ENCODE measurements at places on chromosomes 7 and 10.

DNA sequence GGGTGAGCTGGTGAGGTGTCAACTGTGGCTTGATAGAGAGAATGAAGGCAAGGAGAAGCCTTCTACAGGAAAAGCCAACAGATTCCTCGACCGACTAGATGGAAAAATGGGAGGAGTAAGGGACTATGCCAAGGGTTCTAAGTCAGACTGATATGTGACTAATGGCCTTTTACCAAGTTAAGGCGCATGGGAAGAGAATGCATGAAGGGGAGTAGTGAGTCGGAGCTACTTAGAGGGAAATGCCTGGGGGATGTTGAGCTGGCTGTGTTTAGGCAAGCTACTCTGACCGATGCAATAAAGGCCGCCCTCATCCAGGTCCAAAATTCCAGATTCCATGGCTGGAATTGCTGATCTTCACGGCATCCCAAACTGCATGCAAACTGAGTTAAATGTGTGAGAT lies 48.2 kb downstream of the APBB1IP start:
- no peak for DNase-seq

- DNase-seq = no peak
These were observed 57.1 kb upstream of the KCTD7 start for GRCh38 chr7:66571568-66571967.

- no peak for DNase-seq
These were observed 84.0 kb upstream of the C1GALT1 start for GRCh38 chr7:7098280-7098818.

DNA sequence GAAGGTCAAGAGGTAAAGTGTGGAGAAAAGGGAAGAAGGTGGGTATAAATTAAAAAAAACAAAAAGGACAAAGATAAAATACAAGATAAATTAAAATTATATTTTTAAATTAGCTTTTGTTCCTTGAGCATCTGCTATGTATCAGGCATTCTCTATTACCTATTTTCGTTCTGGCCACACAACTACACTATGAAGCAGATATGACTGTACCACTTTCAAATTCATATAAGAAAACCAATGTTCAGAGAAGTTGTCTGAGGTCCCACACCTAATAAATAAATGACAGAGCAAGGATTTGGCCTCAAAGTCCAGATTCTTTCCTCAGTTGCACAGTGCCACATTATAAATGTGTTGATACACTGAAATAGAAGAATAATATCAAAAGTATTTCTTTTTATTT lies 103.8 kb upstream of the PCDH15 start:
- no peak for DNase-seq

GRCh38 chr10:6269953-6270867 lies 67.5 kb downstream of the PFKFB3 start:
- peak; percentile 37 for DNase-seq

DNA sequence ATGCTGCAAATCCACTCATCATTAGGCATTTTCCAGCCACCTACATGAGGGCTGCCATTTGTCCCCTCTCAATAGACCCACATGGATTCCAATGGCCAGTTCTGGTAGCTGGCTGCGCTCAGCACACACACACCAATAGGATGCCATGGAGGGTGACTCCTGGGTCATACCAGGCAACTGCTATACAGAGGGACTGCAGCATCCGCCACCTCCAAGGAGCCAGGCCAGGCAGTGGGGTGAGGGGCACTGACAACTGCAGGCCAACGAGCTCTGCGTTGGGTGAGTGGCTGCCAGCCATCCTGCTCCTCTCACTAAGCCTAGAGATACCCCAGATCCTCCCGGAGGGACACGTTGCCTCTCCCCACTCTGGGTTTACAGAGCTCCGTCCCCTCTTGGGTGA lies 118.8 kb upstream of the NANOS1 start:
- DNase-seq = no peak

- DNase-seq = no peak
These were observed 13.1 kb downstream of the LHFPL3 start for GRCh38 chr7:104341546-104341945.

DNA sequence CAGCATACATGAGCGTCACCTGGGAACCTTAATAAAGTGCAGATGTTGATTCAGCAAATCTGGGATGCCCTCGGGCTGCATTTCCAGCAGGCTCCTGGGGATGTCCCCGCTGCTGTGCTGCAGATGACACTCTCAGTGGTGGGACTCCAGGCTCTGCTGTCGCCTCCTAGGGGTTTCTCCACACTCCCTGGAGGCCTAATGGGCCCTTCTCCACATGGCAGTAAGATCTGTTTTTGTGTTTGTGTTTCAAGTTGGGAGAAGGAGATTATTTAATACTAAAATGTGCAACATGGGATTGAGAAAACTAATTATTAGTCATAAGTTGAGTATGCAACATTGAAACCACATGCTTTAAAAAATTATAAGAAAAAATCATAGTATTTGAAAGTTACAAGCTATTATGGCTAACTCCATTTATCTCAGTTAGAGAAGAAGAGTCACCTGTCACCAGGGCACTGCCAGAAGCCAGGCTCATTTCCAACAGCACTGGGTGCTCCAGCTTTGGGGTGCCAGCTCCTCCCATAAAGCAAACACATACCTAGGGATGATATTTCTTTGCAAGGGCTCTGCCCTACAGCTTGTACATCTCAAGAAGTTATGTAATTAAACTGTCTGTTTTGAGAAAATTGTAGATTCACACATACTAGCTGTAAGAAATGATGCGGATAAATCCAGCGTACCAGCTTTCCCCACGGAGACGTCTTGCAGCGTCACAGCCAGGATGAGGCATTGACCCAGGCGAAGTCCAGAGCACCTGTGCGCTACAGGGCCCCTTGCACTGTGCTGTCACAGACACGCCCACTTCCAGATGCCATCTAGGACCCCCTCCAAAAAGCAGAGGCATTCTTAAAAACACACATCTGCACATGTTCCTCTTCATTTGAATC lies 106.4 kb downstream of the EGFR start:
- no peak for DNase-seq

- DNase-seq = no peak
These were observed 180.5 kb upstream of the AOAH start for GRCh38 chr7:36904802-36905201.

- DNase-seq = no peak
These were observed 263.6 kb downstream of the ACTR3B start for GRCh38 chr7:153023194-153023592.

- no peak for DNase-seq
These were observed 10.5 kb upstream of the ANKRD61 start for GRCh38 chr7:6020371-6021286.

- no peak for DNase-seq
These were observed 4.9 kb downstream of the PKD2L1 start for GRCh38 chr10:100325158-100325557.

DNA sequence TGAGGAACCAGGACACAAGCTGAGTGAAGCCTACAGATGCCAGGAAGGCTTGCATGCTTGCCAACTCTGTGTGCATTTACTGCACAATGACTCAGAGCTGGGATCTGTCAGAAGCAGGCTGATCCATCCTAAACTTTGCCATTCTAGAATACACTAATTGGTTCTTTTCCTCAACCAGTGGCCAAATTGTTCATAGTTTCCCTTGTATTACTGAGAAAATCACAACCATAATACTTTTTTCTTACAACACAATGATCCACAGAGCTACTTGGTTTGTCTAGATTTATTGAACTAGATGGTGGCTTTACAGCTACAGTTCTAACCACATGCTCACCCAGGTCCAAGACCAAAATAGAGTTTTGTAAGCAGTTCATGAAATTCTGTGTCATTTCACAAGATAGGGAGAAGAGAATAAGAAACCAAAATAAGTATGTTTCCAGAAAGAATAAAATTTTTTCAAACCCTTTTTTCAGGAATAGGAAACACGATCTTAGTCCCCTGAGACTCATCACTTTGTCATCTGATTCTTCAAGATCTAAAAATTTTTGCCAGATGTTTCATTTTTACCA lies 21.0 kb upstream of the LRRC17 start:
- no peak for DNase-seq

GRCh38 chr7:1823376-1824150 lies 153.5 kb downstream of the ELFN1 start:
- DNase-seq = no peak

GRCh38 chr10:112631501-112632400 lies 184.7 kb downstream of the VTI1A start:
- no peak for DNase-seq

DNA sequence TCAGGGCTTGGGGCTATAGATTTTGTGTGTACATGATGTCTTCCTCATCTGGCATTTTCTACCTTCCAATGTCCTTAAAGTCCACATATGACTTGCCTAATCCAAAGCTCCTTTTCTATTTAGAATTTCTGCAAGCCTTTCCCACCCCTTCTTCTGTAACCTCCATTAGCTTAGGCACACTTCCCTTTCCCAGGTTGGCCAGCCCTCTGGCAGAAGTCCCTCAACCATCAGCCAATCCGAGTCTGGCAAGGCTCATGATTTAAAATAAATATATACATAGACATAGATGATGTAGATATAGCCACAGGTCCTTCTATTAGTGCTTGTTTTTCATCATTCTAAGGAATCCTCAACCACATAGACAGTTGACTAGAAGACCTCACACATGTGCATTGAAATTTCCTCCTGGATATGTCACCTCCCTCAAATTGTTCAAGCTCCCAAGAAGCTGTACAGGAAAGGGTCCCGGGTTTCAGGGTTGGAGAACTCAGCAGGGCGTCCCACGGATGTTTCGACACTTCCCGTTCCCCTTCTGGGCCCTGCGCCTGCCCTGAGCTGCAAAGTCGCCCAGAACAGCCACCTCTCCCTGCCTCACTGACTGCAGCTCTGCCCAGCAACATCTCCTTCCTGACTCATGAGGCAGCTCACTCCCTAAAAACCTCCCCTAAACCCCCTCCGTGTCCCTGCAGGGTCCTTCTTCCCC lies 20.4 kb upstream of the PIK3AP1 start:
- DNase-seq = no peak

DNA sequence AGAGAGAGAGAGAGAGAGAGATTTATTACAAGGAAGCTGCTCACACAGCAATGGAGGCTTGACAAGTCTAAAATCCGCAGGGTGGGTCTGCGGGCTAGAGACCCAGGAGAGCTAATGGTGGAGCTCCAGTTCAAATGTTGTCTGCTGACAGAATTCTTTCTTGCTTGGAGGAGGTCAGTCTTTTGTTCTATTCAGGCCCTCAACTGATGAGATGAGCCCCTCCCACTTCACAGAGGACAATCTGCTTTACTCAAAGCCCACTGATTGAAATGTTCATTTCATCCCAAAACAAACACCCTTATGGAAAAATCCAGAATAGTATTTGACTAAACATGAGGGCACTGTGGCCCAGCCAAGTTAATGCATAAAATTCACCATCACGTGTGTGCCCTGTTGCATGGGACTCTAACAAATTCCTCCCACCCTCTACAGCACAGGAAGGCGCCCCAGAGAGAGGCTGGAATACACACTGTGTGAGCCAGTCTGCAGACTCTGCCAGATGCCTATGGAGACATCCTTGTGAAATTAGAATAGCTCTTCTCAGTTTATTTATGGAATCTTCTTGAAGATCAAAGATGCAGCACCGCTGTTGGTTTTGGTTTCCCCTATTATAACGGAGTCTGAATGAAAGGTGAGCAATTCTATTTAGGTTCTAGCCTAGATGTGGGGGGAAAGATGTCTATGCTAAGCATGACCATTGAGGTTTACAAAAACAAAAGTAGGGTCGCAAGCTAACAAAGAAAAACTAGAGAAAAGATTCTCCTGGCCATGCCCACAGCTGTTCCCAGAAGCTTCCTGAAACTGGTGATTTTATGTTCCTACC lies 123.0 kb upstream of the SFMBT2 start:
- DNase-seq = no peak

GRCh38 chr10:123175389-123176387 lies 21.5 kb downstream of the BUB3 start:
- no peak for DNase-seq

DNA sequence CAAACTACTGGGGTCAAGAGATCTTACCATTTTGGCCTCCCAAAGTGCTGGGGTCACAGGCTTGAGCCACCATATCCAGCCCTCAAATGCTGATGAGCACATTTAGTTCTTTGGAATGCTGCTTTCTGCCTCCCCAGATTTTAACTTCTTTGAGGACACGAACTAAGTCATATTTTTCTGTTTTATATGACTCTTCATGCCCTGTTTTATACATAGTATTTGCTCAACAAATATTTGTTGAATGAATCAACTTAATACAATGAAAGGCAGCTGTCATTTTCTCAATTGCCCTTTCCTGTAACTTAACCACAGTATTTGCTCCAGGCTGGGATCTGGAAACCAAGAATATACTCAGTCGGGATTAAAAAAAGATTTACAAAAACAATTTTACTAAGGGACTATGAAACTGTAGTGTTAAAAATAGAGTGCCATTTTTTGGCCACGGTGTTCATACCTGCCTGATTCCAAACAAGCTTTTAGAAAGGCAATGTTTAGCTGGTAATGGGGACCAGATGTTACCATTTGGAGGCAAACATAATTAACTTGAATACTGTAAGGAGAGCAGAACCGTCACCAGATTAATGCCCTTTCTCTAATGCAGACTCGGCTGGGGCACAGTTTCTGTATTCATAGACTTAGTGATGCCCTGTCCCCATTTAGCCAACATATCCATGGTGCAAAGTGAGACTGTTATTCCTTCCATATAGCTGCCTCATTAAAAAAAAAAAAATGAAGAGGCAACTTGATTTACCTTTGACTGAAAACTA lies 117.6 kb downstream of the NRP1 start:
- no peak for DNase-seq

DNA sequence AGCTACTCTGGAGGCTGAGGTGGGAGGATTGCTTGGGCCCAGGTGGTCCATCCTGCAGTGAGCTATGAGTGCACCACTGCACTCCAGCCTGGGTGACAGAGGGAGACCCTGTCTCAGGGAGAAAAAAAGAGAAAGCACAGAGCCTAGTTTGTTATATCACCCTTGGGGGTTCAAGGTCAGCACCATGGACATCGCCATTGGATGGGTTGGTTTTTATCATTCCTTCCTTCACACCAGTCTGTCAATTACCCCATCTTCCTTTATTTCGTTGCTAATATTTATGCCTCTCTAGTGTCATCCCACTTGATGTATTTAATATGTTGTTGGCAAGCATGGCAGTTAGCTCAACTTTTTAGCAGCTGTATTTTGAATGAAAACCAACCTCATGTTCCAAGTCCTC lies 182.3 kb downstream of the NSUN6 start:
- DNase-seq = no peak

GRCh38 chr10:103153302-103154197 lies 39.5 kb downstream of the NT5C2 start:
- no peak for DNase-seq

- DNase-seq = no peak
These were observed 128.7 kb downstream of the INSYN2A start for GRCh38 chr10:127067542-127068194.

DNA sequence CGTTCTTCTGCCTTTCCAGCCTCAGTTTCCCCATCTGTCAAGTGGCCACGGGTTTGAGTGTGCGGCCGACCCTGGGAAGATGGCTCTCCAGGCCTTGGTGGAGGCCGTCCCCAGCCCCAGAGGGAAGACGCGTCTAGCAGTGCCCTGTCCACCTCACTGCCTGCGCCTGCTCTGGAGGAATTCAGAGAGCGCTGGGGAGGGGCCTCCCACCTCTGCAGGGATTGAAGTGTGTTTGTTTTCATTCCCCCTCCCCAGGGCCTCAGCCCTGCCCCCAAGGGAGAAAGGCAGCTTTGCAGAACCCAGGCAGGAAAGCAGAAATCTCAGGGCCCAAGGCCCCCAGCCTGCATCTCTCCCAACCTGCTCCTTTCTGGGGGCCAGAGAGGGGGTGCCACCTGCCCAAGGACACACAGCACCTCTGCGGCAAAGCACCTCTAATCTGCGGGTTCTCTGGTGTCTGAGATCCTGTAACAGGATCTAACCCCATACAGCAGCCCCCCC lies 91.0 kb downstream of the MICALL2 start:
- no peak for DNase-seq
